ENCODE measurements at places on chromosomes 4 and X.

GRCh38 chr4:141645611-141646340 lies 9.4 kb downstream of the IL15 start:
- no peak for DNase-seq

- no peak for DNase-seq
Measured at GRCh38 chrX:114584983-114585842, 1.3 kb downstream of the HTR2C start.

GRCh38 chr4:168514249-168514852 lies 17.5 kb downstream of the PALLD start:
- DNase-seq, result no peak

DNA sequence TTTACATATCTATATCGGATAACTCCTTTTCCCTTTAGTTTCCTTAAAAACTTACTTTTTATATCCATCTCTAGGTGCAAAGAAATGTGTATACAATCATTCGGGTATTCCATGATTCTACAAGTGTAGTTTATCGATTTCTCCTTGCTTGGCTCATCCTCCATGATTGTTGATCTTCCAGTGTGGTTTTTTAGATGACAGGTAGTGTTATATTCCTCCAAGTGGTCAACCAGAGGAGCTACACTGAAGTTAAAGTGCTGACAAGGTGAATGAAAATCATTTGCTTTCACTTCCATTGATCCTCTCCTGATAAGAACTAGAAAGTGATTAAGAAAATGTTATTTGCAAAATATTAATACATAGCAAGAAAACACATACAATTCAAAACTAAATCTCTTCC lies 38.5 kb downstream of the TMEM156 start:
- no peak for DNase-seq

DNA sequence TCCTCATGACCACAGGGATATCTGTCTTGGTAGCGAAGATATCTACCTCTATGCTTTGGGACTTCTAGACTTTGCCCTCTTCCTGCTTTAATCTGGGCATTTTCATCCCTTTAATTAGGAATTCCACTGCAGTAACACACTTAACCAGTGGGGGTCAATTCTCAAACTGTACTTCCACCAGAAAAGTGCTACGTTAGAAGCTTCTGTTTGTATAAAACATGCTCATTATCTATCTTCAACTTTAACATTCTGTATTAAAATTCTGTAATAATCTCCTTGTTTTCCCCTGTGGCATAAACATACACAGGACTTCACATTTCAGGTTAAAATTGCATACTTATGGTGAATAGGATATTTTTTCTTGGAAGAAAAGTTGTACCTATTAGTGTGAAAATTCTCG lies 105.6 kb downstream of the AMMECR1 start:
- no peak for DNase-seq

DNA sequence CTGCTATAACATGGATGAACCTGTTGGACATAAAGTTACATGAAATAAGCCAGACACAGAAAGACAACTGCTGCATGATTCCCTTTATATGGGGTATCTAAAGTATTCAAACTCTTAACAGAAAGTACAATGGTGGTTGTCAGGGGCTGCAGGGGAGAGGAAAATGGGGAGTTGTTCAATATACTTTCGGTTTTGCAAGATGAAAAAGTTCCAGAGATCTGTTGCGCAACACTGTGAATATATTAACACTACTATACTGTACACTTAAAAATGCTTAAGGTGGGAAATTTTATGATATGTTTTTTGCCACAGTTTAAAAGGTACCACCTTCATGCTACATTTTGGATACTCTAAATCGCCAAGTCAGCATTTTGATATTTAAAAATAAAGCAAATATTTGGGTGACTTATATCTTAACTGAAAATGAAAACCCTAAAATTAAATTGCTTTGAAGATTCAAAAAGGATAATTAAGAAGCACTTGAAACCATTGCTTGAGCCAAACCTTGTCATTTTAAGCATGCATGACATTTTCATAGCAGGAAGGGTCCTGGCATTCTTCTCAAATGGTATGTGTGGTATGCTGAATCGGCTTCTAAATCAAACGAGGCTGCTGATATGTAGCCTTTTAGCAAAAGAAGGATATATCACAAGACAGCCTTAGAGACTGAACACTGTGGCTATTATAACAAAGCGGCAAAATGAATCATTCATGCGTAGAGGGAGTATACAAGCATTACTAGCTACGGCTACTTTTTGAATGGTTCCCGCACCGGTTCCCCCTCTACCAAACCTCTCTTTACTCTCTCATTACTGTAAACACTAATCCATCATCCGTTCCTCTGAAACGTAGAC lies 607.1 kb upstream of the DIPK2B start:
- no peak for DNase-seq

GRCh38 chr4:112968451-112969159 lies 80.8 kb upstream of the ANK2 start:
- DNase-seq, result no peak
